ENCODE measurements at places on chromosomes 12 and 14.

GRCh38 chr12:127652281-127652680 is 614.7 kb upstream of the TMEM132C start:
- DNase-seq: no peak

DNA sequence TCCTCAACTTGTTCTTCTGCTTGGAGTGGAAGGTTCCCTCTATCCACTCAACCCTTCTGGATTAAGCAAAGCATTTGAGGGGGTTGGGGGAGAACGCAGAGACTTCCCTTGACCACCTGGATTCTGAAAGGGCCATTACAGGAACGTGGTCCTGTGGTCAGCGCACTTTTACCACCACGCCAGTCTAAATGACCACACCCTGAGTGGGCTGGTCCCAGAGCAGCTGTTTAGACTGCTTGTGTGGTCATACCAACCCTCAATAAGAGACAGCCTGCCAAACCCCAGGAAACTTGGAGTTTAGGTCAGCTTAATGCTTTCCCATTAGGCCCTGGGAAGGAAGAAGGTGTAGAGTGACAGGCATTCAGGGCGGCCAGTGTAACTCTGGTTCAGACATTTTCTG is 165.5 kb upstream of the ATP2B1 start:
- no peak for DNase-seq

GRCh38 chr12:68267892-68268396 is 14.5 kb upstream of the IL22 start:
- peak; percentile 28 for DNase-seq

DNA sequence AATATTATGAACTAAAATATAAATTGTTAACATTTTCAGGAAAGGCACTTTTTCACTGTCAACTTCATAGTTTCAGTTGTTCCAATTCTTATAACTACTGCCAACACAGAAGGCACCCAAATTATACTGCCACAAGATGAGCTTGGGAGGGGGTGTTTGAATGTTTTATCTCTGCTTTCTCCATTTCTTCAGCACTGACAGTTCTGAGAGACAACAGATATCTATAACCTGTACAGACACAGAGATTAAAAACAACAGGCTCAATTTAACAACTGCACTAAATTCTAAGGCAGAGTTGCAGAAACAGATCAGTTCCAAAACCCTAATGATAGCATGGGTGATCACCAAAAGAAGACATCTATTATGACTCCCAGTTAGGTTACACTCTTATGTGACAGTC is 12.8 kb downstream of the SCAF11 start:
- DNase-seq: no peak

- DNase-seq: peak; percentile 37
Measured at GRCh38 chr14:50599700-50600444, 39.9 kb downstream of the ATL1 start.
